Activated T-cell treated with anti-CD3 and anti-CD28 coated beads for 24 hours (primary cell): ENCODE measurements at places on chromosomes 6 and 20.

DNA sequence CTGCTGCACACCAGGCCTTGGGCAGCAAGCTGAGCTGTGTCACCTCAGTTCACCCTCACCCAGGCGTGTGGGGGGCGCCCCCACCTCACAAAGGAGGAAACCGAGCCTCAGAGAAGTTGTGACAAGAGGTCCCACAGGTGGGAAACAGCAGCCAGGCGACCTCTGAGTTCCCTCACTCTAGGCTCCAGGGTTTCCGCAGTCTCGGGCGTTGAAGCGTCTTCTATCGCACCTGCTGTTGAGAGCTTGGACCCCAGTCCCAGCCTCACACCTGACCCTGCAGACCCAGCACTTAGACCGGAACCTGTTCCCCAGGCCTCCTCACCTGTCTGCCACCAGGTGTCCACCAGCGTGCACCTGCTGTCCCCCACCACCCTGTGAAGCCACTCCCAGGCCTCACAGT, 22.3 kb upstream of the APMAP start:
- DNase-seq = no peak

DNA sequence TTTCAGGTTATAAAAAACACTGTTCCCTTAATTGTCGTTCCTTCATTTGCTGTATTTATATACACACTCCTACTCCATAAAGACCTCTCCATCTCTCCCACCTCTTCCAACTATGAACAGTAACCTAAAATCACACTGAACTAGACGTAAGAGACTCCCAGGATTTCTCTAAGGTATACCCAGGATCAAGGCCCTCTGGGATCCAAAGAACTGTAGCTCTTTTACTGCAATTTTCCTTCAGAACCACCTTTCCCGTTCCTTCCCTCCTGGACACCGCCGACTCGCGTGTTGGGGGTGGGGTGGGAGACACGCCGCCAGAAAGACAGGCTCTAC, 680 bp downstream of the LATS1 start:
- no peak for DNase-seq

GRCh38 chr20:45300961-45301360, 5.7 kb upstream of the RBPJL start:
- no peak for DNase-seq

DNA sequence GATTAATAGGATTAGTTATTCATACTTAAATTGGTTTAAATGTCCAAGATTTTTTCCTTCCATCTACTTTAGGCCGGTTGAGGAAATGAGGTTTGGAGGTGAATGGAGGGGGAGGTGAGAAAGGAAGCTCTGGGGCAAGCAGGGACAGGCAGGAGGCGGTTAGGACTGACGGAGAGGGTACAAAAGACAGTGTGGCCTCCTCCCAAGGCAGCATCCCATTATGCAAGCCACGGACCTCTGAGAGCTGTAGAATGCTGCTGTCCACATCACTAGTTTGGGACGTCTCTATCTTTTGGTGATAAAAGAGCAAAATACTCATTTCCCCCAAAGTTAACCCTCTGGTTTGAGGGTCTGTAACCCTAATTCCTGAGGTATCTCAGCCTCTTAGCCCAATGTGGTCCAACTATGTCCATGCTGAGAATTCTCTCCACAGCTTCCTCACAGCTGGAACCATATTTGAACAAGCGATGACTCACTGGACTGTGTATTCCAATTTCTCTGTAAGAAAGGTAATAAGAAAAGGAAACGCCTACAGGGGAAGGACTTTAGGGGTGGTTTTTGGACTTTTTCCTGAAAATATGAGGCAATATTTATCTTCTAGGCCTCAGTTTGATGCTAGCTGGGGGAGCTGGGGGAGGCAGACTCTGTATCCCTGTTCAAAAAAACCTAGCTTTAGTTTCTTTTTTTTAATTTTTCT, 172.2 kb downstream of the TFAP2B start:
- DNase-seq = no peak

- DNase-seq = no peak
Observed at GRCh38 chr6:10000551-10000950, 414.3 kb downstream of the TFAP2A start.

- DNase-seq = peak; percentile 100
Observed at GRCh38 chr6:32195652-32195901, 3.1 kb upstream of the GPSM3 start.

GRCh38 chr6:129871221-129871620, 10.1 kb upstream of the TMEM244 start:
- no peak for DNase-seq

DNA sequence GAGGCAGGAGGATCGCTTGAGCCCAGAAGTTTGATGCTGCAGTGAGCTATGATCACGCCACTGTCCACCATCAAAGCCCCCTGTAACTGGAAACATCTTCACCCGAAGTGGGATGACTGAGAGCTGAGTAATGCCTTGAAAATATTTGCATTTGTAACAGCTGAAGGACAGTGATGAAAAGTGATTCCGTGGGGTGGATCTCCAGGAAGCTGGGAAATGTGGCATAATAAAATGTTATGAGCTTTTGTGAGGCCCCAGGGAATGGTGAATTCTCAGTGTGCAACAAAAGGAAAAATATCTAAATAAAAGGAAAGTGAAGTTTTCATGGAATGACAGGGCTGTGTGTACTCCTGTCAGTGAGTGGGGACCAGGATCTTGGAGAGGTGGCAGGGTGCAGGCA, 92.0 kb downstream of the JAG1 start:
- DNase-seq = no peak

DNA sequence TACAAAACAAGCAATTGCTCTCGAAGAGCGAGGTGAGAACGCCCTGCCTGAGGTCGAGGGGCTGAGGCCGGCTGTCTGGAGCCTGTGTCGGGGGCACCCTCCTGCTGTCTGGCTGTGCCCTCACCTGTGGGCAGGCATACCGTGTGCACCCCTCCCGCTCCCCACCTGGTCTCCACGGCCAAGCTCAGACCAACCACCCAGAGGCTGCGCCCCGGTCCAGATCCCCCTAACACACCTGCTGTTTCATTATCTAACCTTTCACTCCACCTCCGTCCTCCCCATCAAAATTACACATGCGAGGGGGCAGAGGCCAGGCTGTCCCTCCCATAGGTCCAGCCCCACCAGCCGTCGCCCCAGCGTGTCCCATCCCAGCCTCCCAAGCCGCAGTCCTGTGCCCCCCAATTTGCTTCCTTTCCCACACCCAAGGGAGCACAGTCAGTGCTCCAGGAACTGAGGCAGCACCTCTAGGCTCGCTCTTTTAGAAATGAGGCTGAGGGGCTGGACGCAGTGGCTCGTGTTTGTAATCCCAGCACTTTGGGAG, 35.2 kb downstream of the NTSR1 start:
- DNase-seq = no peak

GRCh38 chr6:164109770-164110140, 695.2 kb downstream of the QKI start:
- DNase-seq = no peak

GRCh38 chr6:54817834-54818233, 28.7 kb upstream of the FAM83B start:
- DNase-seq = no peak

- no peak for DNase-seq
Observed at GRCh38 chr20:43392561-43392960, 65.1 kb upstream of the SRSF6 start.
